Stimulated activated CD8-positive, alpha-beta memory T cell treated with anti-CD3 and anti-CD28 coated beads, Interleukin-7, amount 100 ng/mL, for 24 hours (primary cell): ENCODE measurements at places on chromosomes 7 and 10.

DNA sequence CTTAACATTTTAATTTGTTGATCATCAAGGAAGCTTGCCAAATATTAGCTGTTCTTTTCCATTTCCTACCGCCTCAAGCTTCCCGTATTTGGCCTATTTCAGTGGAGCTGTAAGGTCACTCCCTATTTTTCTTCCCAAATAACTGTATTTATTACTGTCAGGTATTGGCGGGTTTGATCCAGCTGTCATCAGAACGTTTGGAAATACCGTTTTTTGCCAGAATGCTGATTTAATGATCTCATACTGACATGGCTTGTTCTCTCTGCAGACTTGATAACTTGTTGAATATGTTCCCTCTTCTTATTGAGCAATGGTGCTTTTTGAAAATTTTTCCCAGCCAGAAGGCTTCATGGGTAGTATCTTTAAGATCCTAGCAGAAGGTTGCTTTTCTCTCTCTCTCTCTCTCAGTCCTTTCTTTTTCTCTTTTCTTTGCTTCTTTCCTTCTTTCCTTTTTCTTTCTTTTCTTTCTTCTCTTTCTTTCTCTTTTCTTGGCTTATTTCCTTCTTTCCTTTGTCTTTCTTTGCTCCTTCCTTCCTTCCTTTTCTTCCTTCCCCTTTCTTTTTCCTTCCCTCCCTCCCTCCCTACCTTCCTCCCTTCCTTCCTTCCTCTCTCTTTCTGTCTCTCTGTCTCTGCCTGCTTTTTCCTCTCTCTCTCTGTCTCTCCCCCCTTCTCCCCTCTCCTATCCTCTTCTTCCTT, 42.1 kb downstream of the CUX1 start:
- DNase-seq: no peak

DNA sequence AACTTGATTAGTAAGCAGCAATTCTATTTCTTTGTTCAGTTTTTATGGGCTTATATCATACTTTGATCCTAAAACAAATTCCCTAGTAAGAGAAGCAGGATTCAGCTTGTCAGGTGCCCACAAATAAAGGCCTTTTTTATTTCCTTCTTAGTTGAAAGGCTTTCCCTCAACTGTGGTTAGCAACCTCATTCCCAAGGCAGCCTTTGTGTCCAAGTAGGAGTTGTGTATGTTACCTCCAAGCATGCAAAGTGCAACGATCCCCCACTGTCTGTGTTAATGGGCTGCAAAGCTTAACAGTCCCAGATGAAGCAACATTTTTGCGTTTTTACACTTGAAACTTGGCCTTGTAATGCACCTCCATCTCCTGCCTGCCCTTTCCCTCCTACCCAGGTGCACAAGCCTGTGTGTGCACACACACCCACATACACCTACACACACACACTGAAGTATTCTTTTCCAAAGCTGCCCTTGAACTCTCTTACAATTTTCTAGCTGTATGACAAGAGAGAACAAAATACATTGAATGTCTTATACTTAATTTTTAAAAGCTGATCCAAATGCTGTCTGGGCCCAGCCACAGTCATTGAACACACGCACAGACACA, 278.2 kb downstream of the SNX13 start:
- DNase-seq: no peak

- DNase-seq: no peak
Observed at GRCh38 chr7:34662058-34662708, 4.2 kb downstream of the NPSR1 start.

GRCh38 chr10:77266242-77266641, 371.4 kb downstream of the KCNMA1 start:
- DNase-seq: no peak

DNA sequence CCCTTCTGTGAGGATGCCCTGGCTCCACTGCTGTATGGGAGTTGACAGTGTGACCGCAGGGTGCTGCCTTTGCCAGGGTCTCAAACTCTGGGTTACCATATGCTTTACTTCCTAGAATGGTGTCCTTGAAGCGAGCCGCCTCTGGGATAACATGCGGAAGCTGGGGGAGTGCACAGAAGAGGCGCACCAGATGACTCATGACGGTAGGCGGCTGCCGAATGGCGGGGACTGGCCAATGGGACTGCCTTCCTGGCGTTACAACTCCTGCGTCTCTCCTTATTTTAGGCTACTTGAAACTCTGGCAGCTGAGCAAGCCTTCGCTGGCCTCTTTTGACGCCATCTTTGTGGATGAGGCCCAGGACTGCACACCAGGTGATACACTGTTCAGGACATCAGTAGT, 27.3 kb downstream of the FBH1 start:
- no peak for DNase-seq
